ENCODE measurements at places on chromosomes 11 and 22.

DNA sequence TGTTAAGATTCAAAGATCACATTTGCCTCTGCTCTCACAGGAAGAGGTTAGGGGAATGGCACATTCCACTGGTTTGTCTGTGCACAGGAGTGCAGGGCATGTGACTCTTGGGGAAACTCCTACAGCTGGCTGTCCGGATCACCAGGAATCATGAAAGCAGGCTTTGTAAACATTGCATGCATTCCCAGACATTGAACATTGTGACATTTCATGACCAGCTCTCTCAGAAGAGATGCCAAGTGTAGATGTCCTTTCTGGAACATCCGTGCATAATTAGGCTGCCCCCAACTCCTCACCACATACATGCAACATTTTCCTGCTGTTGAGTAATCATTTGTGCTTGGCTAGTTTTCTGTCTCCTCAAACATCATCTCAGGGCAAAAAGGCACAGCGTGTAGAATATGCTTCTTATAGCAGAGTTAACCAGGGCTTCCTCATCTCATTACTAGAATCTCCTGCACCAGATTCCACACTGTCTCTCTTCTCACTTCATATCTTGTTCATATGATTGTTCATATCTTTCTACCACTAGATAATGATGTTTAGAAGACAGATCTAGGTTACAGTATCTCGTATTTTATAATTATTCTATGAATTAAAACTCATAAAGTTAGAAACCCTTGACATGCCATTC, 694.7 kb downstream of the NTM start:
- DNase-seq: no peak

- no peak for DNase-seq
Measured at GRCh38 chr11:95111923-95112540, 22.4 kb downstream of the ENDOD1 start.

DNA sequence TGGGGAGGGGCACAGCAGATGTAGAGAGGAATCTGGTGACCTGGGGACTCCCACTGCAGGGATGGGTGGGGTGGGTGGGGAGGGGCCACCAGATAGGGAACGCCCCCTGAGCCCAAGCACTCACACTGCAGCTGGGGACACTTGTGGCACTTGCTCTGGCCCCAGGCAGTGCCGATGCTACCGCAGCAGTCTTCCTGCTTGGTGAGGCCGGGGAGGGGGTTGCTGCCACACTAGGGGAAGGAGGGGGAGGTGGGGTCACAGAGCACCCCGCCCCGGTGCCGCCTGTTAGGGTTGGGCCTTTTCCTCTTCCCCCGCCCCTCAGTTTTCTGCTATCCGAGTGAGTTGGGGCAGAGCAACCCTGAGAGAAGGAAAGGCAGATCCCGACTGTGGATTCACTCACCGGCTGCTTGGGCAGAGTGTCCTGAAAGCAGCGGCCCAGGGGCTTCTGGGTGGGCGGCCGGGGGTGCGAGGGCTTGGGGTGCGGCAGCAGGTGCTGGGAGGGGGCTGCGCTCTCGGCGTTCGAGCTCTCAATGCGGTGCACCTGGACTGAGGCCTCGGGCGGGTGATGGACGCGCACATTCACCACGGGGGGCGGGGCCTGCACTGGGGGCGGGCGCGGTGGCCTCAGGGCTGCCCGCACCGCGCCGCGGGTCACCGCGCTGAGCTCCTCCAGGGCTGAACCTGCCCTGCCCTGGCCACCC, 4.7 kb downstream of the LTBP3 start:
- DNase-seq: no peak

- DNase-seq: no peak
Measured at GRCh38 chr11:61737636-61738386, 14.6 kb upstream of the MYRF start.

DNA sequence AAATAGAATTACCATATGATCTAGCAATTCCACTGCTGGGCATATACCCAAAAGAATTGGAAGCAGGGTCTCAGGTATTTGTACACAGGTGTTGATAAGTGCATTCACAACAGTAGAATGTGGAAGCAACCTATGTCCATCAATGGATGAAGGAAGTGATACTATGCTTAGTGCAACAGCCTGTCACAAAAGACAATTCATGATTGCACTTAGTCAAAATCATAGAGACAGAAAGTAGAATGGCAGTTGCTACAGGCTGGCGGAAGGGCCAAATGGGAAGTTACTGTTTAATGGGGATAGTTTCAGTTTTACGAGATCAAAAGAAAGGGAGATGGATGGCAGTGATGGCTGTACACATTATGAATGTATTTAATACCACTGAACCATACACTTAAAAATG, 42.0 kb downstream of the SGSM3 start:
- DNase-seq: no peak

- no peak for DNase-seq
Measured at GRCh38 chr11:116840224-116840745, 2.9 kb upstream of the APOA1 start.

GRCh38 chr11:19800162-19800561, 87.5 kb downstream of the NAV2 start:
- DNase-seq: no peak

DNA sequence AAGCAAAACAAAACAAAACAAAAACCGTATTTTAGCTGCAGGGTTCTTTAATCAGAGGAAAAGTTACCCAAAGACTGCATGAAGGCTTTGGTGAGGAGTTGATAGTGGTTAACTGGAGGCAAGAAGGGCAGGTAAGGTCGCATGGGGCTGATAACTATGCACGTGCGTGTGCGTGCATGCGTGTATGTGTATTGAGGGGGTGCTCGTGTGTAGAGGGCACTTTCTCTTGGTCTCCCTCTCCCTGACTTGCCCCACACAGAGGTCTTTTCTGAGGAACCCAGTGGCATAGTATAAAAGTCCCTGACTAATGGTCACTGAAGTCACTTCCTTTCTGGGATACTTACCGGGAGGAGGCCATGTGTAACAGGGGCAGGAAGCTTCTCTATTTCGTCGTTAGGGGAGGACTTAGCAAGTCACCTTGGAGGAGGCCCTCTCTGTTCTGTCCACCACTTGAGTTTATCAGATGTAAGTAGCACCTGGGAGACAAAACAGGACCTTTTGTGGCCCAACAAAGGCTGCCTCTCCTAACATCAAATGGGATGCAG, 20.1 kb upstream of the FCHSD2 start:
- no peak for DNase-seq

DNA sequence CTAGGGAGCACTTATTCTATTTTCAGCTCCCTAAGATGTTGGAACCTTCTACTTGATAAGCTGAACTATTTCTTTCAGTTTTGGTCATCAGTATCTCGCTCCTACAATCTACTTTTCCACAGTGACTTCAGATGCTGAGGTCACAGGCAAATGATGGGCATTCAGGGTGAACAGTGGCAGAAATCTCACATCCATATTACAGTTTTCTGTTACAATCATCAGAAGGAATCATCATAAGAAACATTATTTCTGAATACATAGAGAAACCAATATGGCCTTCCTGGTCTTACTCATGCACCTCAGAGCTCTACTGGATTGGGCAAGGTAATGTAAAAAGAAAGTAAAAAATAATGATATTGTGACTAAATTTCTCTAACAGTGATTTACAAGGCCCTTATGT, 39.4 kb upstream of the DDI1 start:
- DNase-seq: no peak

DNA sequence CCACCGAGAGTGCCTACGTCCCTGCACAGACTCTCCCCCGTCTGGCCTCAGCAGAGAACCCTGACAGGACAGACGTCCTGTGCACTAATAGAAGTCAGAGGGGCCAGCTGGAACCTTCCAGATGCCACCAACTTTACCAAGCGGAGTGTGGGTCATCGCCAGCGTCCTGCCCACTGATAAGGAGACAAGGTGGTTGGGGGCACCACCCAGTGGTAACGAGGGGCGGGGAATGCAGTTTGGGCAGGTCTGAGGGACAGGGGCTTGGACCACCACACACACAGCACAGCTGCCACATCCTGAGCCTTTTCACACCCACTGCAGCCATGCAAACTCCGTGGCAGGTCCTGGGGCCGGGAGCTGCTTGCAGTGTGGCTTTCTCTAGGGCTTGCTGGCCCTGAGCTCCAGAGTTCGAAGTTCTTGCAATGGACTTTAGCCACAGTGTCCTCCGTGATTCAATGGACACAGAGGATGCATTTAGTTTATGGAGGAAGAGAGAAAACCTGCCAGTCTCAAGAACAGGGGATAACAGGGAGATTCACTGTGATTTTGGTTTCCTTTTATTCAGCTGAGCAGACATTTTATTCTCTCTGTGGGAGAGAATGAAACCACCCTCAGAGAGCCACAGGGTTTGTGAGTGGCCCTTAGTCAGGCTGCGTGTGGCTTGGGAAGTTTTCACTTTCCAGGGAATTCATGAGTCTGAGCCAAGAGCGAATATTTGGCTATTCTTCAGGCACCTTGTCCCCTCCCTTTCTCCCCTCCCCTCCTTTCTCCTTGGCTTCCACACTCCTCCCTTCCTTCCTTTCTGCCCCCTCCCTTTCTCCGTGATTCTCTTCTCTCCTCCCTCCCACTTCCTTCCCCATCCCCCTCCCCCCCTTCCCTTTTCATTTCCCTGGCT, 13.1 kb downstream of the MRGPRG start:
- DNase-seq: no peak

GRCh38 chr22:11627798-11628650, 3900.0 kb upstream of the OR11H1 start:
- no peak for DNase-seq

GRCh38 chr11:75013051-75013450, 24.3 kb downstream of the NEU3 start:
- DNase-seq: no peak

- no peak for DNase-seq
Measured at GRCh38 chr11:74849525-74850391, 99.1 kb downstream of the XRRA1 start.

GRCh38 chr11:69005631-69006368, 7.2 kb downstream of the MRGPRF start:
- no peak for DNase-seq

DNA sequence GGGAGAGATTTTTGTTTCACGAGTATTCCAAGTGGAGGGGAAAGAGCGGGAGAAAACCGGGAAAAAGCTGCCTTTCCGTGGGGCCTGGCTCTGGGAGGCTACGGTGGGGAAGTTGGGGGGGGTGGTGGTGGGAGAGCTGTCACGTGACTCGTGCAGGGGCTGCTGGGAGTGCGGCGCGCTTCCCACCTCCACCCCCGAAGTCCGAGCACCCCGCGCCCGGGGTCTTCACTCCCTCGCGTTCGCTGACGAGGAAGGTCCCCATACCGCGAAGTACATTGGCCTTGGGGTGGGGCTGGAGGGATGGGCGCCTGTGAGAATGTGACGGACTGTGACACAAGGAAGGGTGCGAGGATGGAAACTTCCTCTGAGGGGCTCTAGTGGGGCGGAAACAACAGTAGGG, at the start of gene TEX12:
TEX12 (plus strand) TSS at position 228 of the 400 bp plus-strand sequence. CDS start 1,897 bp downstream, outside the sequence.
- no peak for DNase-seq

- no peak for DNase-seq
Measured at GRCh38 chr11:1997755-1998154, at the start of gene H19. Gene H19 (minus strand): TSS chr11:1997842.

DNA sequence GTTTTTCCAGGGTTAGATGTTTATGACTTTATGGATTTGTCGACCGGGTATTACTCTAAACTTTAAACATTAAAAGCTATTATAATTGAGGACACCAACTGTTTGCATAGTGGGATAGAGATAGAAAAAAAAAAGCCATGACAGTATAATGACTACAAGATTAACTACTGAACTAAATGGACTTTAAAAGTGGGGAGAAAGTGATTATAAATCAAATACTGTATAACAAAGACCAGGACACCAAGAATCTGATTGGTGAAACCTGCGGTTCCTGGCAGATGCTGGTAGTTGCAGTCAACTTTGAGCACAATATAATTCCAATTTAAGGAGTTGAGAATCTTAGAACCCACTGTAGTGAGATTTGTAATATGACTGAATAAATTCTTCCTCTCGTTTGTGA, 2.5 kb downstream of the CRKL start:
- DNase-seq: no peak

DNA sequence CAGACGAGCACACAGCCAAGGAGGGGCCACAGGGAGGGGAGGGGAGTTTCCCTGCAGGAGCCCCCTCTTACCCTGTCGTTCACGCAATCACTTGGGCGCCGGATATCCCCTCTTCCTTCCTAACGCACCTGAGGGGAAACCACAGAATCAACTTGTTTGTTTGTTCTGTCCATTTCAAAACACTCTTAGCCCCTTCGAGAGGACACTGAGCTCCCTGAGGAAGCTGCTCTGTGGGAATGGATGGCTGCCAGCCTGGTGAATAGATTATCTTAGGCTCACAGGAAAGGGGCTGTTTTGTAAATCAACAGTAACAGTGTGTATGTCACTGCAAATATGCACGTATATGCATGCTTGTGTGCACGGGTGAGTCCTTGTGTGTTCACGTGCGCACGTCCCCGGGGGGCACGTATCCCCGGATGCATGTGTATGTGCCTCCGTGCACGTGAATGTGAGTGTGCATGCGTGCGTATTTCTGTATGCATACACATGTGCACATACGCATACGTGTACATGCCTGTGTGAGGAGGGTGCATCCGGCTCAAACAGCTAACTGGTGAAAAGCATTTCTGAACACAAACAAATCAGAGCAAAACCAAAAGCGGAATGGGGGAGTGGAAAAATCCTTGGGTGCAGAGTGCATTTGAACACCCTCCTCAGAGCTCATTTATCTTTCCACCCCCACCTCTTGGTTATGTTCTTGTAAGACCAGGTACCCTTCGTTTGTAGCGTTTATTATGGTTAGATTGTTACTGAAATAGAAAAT, 7.2 kb downstream of the ARSA start:
- no peak for DNase-seq

DNA sequence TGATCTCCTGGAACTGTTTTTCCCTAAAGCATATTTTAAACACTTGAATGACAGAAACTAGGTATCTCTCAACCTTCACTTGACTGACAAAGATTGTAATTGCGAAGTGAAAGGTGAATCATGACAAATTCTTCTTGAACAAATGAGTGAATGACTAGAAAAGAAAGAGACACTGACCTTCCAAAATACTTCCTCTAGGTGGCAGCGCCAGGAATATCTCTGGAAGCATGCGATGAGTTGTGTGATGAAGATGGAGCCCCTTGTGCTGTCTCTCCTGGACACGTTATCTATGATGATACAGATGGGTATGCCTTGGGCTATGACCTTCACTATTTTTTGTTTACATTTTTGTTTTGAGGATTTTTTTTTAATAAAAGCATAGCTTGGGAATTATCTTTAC, 7.0 kb upstream of the CASP12 start:
- DNase-seq: no peak

DNA sequence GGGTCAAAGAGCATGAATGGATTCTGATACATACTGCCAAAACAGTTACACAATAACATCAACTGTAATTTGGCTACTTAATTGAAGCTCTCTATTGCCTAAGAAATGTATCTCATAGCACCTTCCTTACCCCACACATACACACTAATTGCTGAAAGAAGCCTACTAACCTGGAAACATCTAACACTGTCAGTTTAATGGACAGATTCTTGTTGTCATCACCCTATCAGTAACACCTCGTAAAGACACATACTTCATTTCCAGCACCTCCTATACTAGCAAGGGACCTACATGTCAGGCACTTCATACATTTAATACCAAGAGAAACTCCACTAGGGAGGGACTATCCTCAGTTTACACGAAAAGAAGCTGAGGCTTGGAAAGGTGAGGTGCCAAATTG, 9.9 kb downstream of the NAP1L4 start:
- DNase-seq: no peak

- DNase-seq: no peak
Measured at GRCh38 chr11:70135142-70135541, 57.0 kb downstream of the ANO1 start.

All from NCI-H2107 (cell line).